ENCODE measurements at places on chromosomes 12 and 14.

DNA sequence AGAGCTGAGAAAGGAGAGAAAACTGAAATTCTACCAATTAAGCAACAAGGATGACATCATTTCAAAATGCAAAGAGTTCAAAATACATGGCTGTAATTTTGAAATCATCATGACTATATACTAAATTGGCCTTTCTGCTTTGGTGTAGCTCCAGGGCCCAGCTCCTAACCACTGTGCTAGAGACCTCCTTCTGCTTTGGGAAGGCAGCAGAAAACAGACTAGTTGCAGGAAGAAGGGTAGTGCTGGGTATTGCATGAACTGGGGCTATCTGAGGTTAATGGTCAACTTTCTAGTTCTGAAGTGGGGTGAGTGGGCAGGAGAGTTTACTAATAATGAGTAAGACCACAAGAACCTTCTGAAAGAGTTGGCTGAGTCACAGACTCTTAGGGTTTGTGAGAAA lies 66.2 kb downstream of the PTGER2 start:
- no peak for DNase-seq

DNA sequence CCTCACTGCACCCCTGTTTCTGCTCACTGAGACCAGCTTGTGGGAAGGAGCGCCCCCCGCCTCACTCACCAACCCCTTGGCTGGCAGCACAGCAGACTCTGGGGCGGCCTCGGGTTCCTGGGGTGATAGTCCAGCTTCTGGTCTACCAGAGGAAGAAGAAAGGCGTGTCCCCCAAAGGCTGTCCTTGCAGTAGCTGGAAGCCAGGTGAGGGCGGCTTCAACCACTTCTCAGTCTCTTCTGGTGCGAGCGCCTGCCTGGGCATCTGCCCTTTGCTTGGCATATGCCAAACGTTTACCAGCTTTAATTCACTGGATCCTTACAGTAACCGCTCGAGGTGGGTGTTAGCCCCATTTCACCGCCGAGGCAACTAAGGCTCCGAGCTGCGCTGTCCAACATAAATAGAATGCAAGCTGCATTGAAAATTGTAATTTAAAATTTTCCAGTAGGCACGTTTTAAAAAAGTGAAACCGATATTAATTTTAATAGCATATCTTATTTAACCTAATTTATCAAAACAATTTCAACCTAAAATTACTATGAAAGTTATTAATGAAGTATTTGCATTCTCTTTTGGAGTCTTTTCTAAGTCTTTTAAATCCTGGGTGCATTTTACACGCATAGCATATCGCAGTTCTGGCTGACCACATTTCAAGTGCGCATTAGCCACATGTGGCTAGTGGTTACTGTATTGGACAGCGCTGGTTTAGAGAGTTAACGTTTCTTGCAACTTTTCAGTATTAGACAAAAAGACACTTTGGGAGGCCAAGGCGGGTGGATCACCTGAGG lies 872 bp downstream of the FAM177A1 start:
- peak; percentile 34 for DNase-seq

GRCh38 chr12:55681142-55682077 lies 26.3 kb downstream of the ITGA7 start:
- no peak for DNase-seq

DNA sequence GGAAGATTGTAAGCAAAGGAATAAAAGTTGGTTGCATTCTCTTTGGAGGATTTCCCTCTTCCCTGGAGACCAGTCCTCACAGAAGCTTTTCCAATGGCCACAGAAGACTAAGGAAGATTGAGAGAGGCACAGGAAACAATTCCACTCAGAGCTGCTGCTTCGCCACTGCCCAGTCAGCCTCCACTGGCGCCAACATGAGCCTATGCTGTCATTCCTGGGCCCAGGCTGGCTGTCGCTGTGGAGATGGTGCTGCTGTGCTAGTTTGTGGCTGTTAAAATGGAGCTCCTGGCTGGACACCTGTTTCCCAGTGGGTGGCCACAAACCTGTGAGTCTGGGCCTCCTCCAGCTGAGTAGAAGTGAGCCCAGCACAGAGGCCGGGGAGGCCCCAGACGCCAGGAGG lies 6.6 kb downstream of the P2RX7 start:
- DNase-seq, result no peak

DNA sequence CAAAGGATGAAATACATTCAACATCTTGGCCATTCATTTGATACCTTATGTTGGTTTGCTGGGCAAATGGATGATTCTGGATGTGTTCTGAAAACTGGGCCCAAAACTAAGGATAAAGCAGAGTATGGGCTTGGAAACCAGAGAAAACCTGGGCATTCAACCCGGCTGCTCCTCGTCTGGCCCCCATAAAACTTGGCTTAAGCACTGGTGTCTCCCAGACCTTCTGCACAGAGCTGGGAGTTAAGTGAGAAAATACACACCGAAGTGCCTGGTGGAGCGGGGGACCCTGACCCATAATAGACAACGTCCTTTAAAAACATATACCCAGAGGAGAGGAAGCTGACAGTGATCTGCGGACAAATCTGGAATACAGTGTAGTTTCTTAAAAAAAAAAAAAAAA lies 112.5 kb downstream of the FOXN3 start:
- DNase-seq, result no peak

DNA sequence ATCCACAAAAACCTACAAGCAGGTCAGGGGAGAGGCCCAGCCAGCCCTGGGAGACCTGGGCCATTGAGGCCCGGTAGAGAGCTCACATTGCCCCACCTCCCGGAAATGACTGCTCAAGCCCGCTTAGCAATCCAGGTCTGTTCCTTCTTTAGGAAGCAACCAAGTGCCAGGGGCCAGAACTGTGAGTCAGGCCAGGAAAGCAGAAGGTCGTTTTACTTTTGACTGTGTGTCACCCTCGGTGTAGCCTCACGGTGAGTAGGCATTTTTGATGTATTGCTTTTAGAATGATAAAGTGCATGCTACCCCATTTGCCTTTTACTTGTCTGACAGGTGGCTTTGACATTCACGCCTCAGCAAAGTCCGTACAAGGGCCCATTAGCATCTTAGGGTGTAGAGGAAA lies 25.4 kb upstream of the PWP1 start:
- DNase-seq, result no peak

- DNase-seq, result no peak
Observed at GRCh38 chr14:97644365-97644764, 847.2 kb downstream of the VRK1 start.

DNA sequence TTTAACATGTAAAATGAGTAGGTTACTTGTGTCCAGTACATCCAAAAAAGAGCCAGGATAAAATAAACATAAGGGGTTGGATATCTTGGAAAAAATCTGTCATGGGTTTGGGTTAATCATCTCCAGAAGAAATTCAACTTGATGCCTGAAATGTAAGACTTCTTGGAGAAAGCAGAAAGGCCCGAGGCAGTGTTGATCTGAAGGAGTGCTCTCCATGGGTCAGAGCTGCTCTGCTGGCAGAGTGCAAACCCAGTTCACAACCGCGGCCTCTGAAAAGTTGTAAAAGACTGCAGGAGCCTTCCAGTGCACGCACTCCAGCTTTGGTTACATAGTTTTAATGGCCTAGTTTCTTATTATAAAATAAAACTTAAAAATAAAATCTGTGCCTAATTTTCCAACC lies 97.3 kb upstream of the ALX1 start:
- no peak for DNase-seq

- DNase-seq, result no peak
Observed at GRCh38 chr14:103108749-103109207, 14.3 kb downstream of the EXOC3L4 start.

GRCh38 chr14:38873941-38874612 lies 229.0 kb downstream of the SEC23A start:
- no peak for DNase-seq

DNA sequence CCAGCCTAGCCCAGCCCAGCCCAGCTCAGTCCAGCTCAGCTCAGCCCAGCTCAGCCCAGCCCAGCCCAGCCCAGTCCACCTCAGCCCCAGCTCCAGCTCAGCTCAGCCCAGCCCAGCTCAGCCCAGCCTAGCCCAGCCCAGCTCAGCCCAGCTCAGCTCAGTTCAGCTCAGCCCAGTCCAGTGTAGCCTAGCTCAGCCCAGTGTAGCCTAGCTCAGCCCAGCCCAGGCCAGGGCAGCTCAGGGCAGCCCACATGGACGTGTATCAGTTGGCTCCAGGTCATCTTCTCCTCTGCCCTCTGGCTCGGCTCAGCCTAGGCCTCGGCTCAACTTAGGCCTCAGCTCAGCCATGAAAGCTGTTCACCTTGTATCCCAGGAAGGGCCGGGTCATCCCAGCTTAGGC lies 64.7 kb downstream of the TMEM121 start:
- DNase-seq, result no peak

GRCh38 chr12:66144791-66145754 lies 14.5 kb upstream of the LLPH start:
- DNase-seq, result peak; percentile 22

GRCh38 chr12:127083008-127083949 lies 1183.7 kb upstream of the TMEM132C start:
- peak; percentile 62 for DNase-seq

GRCh38 chr12:62898526-62898925 lies 36.4 kb downstream of the PPM1H start:
- DNase-seq, result no peak

DNA sequence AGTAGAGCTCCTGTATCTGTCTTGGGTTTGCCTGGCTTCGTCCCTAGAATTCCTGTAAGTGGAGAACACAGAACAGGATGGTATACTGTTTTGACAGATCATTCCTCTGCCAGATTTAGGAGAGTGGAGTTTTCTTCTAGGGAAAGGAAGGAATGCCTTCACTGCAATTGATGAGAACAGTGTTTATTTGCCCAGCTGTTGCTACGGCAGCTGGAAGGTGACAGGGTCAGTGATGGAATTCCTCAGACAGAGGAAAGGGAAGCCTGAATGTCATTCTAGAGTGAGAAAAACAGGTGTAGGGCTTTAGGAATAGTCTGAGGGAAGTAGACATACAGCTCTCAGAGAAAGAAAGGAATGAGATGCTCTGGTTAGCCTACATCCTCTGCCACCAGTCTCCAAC lies 11.7 kb downstream of the CSRNP2 start:
- DNase-seq, result no peak

- DNase-seq, result peak; percentile 9
Observed at GRCh38 chr14:55416866-55417265, 5.2 kb upstream of the ATG14 start.

DNA sequence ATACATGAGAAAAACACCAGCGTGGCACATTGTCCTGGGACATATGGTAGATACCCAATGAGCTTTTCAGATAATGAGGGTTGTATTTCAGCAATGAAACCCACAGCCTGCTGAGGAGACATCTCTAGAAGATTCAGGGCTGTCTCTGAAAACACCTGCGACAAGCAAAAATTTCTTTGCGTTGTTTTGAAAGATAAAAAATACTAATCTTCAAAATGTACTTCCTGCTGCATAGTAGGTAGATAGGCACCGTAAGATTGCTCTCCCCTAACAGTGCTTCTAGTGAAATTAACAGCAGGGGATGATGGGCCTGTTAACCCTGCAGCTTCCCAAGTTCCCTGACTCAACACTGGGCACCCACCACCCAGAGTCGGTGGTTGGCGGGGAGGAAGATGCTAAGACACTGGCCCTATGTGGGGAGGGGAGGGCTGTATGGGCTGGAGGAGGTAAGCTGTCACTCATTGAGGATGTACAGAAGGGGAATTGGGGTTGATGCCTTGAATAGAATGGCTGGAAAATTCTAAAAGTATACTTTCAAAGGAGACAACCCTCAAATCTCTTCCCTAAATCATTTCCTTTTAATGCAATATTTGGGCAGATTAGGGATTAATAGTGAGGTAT lies 20.0 kb downstream of the ZFP36L1 start:
- no peak for DNase-seq

GRCh38 chr12:25992026-25992782 lies 33.7 kb downstream of the RASSF8 start:
- DNase-seq, result no peak

DNA sequence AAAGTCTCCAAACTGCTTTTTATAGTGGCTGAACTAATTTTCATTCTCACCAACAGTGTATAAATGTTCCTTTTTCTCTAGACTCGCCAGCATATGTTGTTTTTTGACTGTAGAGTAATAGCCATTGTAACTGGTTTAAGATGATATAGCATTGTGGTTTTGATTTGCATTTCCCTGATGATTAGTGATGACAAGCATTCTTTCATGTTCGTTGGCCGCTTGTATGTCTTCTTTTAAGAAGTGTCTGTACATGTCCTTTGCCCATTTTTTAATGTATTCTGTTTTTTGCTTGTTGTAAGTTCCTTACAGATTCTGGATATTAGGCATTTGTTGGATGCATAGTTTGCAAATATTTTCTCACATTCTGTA lies 404.9 kb downstream of the FLRT2 start:
- peak; percentile 39 for DNase-seq

GRCh38 chr12:9049520-9050133 lies 60.3 kb downstream of the KLRG1 start:
- DNase-seq, result peak; percentile 75

DNA sequence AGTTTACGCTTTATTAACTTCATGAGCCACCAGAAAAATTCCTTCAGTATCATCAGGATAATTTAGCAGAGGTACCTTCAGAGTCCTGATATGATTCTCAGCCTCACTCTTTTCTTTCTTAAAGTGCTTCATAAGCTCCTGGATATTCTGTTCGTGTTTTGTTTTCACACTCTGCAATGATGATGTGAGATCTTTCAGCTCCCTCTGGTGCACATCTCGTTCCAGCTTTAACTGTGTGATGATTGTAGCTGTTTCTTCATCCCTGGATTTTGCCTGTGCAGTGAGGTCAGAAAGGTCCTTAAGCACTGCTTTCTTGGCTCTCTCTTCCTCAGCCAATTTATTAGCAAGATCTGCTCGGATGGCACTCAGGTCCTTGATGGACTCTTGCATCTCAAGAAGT lies 156.7 kb downstream of the CEP128 start:
- no peak for DNase-seq

DNA sequence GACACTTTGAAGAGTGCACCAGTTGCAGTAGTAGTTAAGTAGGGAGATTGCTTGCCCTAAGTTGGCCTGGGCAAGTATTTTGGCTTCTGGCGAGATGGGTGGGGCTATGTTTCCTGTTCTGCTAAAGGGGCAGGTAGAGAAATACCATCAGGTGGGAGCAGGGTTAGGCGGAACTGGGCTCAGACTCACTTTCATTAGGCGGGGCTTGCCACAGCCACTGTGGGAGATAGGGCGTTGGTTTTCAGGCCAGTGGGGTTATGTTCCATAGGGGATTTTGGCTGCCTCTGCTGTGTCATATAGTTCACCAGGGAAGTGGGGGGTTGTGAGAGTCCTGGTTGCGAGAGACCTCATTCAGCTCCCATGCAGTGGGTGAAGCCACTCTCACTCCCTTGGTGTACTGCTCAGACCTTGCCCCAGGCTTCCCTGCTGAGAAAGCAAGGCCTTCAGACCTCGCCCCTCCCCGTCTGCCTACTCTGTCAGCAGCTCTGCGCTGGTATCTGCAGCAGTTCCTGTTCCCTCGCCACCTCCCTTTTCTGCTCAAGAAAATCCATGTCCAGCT lies 43.3 kb downstream of the AEBP2 start:
- DNase-seq, result peak; percentile 50

- DNase-seq, result peak; percentile 50
Observed at GRCh38 chr14:20652996-20653975, 11.8 kb upstream of the OR6S1 start.

DNA sequence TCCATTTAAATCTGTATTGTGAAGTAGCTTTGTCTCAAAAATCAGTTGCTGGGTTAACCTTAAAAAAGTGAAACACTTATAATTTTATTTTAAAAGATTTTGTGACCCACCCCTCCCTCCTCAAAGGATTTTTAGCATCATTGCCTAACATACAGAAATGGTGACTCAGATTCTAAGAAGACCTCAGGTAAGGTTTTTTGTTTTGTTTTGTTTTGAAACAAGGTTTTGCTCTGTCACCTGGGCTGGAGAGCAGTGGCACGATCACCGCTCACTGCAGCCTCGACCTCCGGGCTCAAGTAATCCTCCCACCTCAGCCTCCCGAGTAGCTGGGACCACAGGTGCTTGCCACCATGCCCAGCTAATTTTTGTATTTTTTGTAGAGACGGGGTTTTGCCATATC lies 74.2 kb downstream of the GNS start:
- peak; percentile 43 for DNase-seq

Data from CD4-positive, alpha-beta T cell treated with Interleukin-10 for 1 hour (primary cell).